ENCODE measurements at places on chromosomes 16 and 17. TPM values are rescaled to one million over a fixed set of nuclear protein-coding genes. Genes with fewer than 3 reads are reported as not detected.

DNA sequence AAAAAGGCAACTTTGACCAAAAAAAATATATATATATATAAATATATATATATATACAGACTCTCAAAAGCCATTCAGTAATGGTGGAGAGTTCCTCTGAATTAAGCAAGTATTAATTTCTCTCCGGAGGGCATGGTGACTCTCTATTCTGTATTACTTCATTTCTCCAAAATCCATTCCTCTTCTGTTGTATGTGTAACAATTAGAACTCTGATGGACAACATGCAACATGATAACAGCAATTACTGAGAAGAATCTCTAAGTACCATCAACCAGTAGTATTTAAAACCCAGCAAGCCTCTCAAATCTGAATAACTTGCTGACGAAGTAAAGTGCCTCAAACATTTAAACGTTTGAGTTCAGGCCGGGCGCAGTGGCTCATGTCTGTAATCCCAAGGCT is 2.3 kb downstream of the GRB2 start:
- DNase-seq = no peak

DNA sequence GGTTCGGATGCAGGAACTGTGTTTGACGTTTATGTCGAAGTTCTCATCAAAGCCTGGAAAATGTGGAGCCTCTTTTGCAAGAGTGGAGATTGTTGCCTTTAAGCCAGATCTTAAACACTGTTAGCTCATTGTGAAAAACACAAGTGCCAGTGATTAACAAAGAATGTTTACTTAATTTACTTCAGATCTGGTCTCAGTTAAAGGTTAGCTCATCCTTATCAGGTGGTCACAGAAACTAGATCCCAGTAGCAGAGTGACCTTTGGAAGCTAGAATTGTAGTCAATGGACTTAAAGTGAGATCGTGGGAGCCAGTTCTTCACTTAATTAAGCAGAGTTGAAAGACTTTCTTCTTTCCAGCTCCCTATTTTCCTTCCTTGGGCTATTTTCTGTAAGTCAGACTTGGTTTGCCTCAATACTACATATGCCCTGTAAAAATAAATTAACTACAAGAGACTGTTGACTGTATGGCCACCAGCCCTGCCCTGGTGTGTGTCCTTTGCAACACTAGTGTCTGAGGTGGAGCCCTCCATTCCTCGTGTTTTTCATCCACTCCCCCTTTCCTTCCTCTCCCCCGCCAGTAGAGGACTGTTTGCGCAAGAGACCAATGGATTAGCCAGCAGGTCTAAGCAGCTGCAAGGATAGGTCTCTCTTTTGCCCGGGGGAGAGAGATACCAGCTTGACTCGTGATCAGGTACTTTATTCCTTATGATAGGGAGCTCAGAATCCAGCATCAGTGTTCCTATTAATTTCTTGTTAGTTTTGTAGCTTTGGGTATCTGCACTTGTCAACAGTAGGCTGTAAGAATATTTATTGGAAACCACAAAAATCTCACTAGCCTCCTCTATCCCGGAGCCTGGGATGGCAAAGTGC is 20.2 kb downstream of the FBXO39 start:
- no peak for DNase-seq

DNA sequence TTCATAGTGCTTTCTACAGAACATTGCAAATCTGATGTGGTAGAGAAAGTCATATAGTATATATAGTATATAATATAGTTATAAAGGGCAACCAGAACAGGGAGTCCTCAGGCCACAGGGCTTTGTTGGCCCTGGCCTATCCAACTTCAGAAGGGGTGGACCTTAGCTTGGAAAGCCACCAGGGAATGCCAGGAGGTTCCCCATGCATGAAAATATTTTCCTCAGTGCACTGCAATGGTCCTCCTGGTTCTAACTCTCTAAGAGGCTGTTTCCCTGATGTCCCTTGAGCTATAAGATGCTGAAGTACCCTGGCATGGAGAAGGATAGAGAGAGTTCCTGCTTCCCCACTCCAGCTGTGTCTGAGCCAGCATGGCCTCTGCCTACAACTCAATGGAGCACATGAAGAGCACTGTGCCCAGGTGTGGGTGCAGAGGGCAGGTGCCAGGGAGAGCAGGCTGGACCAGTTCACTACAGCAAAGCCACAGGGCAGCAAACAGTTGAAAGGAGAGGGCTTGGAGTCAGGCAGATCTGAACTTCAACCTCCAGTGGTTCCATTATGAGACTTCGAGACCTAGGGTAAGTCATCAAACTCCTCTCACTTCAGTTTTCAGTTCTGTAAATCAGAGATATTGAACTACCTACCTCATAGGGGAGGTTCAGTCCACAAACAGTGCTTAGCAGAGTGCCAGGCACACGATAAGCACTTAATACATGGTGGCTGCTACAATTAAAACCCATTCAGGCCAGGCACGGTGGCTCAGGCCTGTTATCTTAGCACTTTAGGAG is 183.1 kb downstream of the SALL1 start:
- no peak for DNase-seq

- DNase-seq = no peak
Observed at GRCh38 chr16:50588276-50588675, 40.1 kb downstream of the NKD1 start.

DNA sequence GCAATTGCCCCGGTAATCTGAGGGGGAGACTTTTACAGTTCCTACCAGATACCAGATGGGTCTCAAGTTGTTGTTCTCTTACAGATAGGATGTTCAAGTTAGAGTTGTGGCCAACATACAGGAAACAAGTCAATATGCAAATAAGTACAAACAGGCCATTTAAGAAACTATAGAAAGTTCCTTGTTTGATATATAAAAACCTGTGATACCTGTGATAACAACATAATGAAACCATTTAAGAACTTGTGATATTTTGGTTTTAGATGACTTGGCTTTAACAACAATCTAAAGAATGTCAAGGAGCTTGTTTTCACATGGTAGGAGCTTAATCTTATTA is 16.8 kb downstream of the CDR2 start:
- DNase-seq = no peak

DNA sequence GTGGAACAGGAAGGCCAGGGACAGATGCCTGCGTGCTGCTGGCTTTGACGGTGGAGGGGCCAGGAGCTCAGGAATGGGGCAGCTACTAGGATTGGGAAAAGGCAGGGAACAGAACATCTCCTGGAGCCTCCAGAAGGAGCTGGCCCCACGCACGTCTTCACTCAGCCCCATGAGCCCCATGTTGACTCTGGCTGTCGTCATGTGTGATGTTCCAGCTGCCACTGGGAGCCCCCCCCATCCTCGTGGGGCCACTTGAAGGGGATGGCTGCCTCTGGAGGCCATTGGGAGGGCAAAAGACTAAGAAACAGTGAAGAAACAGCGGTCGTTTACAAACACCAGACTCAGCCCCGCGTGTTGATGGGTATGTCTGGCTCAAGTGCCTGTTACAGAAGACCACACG is 18.5 kb upstream of the APRT start:
- no peak for DNase-seq

- DNase-seq = no peak
Observed at GRCh38 chr17:50832267-50832863, 3.0 kb upstream of the WFIKKN2 start.

DNA sequence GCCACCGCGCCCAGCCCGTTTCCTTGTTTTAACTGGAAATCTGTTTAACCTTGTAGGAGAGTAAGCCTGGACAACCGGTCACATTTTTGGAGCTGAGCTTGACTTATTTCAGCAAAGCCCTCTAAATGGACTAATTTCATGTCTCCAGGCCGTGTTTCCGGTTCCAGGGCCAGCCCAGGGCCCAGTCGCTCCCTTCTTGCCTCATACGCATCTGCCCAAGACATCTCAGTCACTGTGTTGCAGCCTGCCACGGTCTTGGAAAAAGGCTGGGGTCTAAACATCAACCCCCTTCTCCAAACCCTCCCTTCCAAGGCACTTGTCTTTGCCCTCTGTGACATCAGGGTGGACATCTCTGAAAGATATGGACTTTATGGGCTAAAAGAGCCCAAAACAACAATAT is 18.9 kb downstream of the PLEKHG4 start:
- no peak for DNase-seq

DNA sequence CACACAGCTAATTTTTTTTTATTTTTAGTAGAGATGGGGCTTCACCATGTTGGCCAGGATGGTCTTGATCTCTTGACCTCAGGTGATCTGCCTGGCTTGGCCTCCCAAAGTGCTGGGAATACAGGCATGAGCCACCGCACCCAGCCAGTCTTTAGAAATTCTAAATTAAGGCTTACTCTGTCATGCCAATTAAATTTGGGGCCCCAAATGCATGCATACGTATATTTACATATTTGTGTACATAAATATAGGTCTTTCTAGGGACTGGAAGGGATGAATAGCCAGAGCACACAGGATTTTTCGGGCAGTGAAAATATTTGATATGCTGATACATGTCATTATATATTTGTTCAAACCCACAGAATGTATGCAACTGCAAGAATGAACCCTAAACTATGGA is 105.1 kb downstream of the BCAS3 start:
- DNase-seq = no peak

DNA sequence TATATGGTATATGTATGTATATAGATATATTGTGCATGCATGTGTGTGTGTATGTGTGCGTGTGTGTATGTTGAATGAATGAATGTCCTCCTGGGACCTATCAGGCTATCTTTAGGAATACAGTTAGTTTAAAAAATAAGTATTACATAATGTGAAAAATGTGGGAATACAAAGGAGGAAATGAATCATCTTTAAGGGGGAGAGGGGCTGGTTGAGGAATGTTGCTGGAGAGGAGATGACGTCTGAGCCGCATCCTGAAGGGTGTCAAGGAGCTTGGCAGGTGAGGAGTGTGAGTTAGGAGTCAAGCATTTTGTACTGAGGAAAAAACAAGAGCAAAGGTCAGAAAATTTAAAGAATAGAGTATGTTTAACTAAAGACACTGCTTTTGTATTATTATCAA is 62.4 kb upstream of the NLK start:
- DNase-seq = no peak

DNA sequence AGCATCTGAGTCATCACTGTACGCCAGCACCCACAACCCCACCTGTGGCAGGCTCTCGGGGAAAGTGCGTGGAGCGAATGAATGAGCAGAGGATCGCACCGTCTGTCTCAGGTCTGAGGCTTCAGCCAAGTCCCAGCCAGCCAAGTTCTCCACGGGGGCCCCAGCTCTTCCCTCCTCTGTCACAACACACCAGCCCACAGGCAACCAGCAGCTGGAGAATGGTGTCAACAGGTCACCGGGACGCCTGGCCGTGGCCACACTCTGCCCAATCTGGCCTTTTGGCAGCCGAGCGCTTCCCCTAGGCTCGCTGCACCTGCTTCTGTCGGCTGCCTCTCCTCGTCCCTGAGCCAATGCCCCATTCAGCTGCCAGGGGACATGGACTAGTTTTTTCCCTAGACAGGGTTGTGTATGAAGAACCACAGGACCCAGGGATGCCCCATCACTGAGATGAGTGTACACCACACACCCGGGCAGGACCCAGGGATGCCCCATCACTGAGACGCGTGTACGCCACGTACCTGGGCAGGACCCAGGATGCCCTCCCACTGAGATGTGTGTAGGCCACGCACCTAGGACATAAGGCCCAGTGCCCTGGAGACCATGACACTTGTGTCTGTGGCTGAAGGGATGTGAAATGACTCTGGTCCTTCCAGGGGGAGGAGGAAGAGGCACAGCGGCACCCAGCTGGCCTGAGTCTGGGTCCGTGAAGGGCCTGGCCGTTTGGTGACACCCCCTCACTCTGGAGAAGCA is 52.8 kb downstream of the ABR start:
- DNase-seq = no peak

DNA sequence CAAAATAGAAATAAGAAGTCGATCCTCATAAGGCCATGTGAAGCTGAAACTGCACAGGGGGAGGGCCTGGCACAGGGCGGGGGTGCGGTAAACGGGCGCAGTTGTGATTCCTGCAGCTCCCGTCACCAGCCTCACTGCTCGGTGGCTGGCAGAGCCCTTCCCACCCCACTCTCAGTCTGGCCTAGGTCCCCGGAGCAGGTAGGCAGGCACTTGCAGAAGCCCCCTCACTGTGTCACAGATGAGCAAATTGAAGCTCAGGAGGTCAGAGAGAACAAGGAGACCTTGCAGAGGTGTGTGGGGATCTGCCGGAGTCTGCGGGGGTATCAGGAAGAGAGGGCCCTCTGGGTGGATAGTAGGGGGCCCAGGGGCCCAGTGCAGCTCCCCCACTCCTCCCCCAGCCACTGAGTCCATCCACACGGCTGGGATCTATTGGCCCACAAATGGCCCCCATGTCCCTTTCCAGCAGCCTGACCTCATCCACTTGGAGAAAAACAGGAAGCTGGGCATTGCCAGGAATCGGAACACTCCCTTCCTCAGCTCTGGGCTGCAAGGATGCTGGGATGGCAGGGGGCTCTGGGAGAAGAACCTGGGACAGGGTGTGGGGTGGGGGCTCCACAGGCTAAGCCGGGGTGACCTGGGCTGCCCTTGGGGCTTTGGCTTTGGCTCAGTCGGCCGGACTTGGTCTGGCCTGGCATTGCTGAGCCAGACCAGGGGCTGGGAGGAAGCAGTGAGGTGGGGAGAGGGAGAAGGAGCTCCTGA is 21.4 kb upstream of the MAP3K14 start:
- no peak for DNase-seq

GRCh38 chr17:40582328-40582901 is 17.1 kb upstream of the CCR7 start:
- DNase-seq = peak; percentile 61

DNA sequence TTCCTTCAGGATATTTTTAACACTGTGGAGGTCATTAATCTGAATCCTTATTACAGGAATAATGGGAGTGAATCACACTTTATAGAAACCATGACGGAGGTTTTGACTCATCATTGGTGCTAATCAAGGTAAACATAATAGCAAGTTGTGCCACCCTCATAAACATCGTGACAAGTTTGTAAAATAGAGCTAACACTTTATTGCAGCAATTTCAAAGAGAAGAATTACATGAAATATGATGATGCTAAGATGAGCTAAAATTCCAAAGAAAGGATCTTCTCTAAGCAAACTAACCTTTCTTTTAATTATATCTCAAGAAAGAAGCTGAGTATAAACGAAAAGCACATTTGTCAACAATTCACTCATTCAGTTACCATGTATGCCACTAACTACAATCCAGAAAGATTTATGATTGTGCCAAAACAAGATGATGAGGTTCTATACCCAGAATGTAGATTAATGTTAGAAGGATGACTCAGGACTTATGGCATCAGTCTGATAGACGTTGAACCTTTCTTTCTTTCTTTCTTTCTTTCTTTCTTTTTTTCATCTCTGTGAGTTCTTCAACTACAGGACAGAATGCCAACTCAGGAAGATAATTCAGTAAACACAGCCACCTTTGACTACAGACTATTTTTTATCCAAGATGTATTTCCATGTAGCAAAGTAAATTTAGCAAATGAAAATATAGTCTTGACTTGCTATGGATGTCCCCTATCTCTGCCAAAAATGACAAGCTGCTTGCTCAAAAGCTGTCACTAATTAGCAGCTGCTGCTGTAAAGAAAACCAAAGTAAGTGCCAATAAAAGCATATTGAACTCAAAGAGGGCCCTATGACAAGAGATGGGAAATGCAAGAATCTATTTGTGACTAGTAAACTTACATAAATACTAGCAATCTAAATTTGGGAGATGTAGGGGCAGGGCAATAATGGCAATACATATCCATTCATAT is 23.3 kb downstream of the STAT5B start:
- no peak for DNase-seq

The IKZF3 gene
- 78.9 TPM for total RNA-seq

The SGCA gene
- 2.3 TPM for total RNA-seq

The EMC8 gene
- total RNA-seq = 32.8 TPM

The HOXB7 gene
- total RNA-seq = 1.3 TPM

The SRCIN1 gene
- 0.72 TPM for total RNA-seq

The BAIAP3 gene
- total RNA-seq = 0.26 TPM

The SLC52A1 gene
- total RNA-seq = 0.23 TPM

The LITAFD gene
- total RNA-seq = not detected

The SPATA32 gene
- 1.4 TPM for total RNA-seq
